ENCODE measurements at places on chromosomes 3 and 15. TPM values are rescaled to one million over a fixed set of nuclear protein-coding genes. Genes with fewer than 3 reads are reported as not detected.

Gene GPR149
- total RNA-seq = not detected

- no peak for DNase-seq
- no peaks in the 10 kb centered on the region for H3K4me1 ChIP-seq
- no peak overlapping the region for H3K27ac ChIP-seq
- no peak overlapping the region for H3K4me3 ChIP-seq
These were observed 799.2 kb downstream of the NR2F2 start for GRCh38 chr15:97129674-97130073.

DNA sequence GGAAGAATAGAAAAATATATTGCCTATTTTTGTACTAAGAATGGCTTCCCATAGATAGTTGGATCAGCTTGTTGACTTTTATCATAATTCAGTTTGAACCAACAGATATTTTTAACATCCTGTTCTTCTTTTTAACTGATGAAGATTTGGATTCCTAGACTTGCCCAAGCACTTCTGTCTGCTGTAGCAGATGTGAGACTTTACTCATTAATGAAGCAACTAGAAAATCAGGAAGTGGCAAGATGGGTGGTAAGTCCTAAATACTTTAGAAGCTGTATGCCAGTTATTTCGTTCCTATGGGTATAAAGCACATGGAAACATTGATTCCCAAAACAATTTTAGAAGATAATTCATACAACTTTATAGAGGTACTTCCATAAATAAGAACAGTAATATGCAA lies 8.4 kb downstream of the PIGB start:
- DNase-seq = no peak
- no peaks in the 10 kb centered on the region for H3K4me1 ChIP-seq
- peaks cover 41% of the 10 kb centered on the region for H3K36me3 ChIP-seq
- H3K27me3 ChIP-seq = no peaks in the 10 kb centered on the region
- no peak overlapping the region for H3K27ac ChIP-seq

GRCh38 chr3:157467200-157467599 lies 30.6 kb downstream of the PTX3 start:
- H3K4me3 ChIP-seq = no peak overlapping the region
- H3K27ac ChIP-seq = no peak overlapping the region
- no peaks in the 10 kb centered on the region for H3K27me3 ChIP-seq
- H3K36me3 ChIP-seq = no peaks in the 10 kb centered on the region

Gene TMCO5A
- total RNA-seq = not detected

Gene SLC7A14
- total RNA-seq = 0.06 TPM

- no peaks in the 10 kb centered on the region for H3K27me3 ChIP-seq
- H3K36me3 ChIP-seq = no peaks in the 10 kb centered on the region
- no peaks in the 10 kb centered on the region for H3K4me1 ChIP-seq
- DNase-seq = no peak
- no peak overlapping the region for H3K4me3 ChIP-seq
These were observed 206.1 kb upstream of the NR2F2 start for GRCh38 chr15:96124436-96124835.

DNA sequence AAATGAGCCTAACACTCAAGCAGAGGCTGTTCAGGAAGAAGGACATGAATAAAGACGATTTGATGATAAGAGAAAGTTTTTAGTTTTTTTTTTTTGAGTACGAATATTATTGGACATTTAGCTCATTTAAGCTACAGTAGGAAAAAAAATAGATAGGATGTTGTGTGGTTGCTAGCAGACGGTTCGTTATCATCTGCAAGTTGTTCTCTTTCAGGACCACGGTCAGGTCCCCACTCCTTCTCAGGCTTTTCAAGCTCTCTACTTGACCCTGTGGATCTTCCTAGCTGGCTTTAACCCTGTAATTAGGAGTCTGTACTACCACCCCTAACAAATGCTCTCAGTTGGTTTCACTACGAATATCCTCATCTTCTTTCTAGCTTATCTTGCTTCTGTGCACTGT lies 1.1 kb downstream of the KCNH8 start:
- H3K27ac ChIP-seq = no peak overlapping the region
- peaks cover 15% of the 10 kb centered on the region for H3K4me1 ChIP-seq
- DNase-seq = no peak

- no peaks in the 10 kb centered on the region for H3K36me3 ChIP-seq
- no peak overlapping the region for H3K27ac ChIP-seq
These were observed 99.7 kb downstream of the DNAH12 start for GRCh38 chr3:57444469-57444868.

GRCh38 chr15:57806003-57806402 lies 99.5 kb downstream of the POLR2M start:
- no peak for DNase-seq
- H3K4me1 ChIP-seq = no peaks in the 10 kb centered on the region
- no peaks in the 10 kb centered on the region for H3K27me3 ChIP-seq

GRCh38 chr15:35827911-35828310 lies 281.9 kb upstream of the DPH6 start:
- no peak for DNase-seq
- no peak overlapping the region for H3K27ac ChIP-seq
- no peaks in the 10 kb centered on the region for H3K27me3 ChIP-seq
- no peaks in the 10 kb centered on the region for H3K36me3 ChIP-seq
- H3K4me1 ChIP-seq = no peaks in the 10 kb centered on the region

Gene TTLL3
- total RNA-seq = 50.0 TPM

Gene PRR20G
- not detected for total RNA-seq

DNA sequence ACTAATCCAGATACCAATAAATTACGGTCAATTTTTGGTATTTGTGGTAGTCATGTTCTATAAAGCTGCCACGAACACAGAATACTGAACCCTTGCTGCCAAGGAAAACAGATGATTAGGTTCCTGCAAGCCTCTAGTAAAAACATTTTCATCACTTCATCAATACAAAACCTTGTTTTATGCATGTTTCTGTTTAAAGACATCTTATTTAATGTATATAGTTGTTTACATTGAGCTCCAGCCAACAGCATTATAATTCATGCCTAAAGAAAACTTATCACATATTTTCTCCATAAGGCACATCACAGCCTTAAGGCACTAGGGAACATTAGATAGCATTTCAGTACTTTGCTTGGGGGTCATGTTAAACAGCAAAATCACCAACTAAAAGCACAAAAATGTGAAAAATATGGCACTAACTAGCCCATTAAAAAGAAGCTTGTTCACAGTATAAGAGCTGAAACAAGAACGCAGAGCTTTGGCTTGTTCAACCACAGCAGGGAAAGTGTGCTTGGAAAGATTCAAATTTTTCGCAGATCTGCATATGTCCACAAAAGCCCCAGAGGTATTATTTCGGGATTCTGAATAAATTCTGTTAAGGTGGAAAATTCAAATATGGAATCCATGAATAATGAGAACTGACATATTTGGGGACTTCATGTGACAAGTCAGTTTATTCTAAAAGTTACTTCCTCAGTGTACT lies 27.7 kb downstream of the POLQ start:
- no peak overlapping the region for H3K27ac ChIP-seq
- no peaks in the 10 kb centered on the region for H3K36me3 ChIP-seq
- no peaks in the 10 kb centered on the region for H3K27me3 ChIP-seq
- no peak for DNase-seq
- H3K4me3 ChIP-seq = no peak overlapping the region

DNA sequence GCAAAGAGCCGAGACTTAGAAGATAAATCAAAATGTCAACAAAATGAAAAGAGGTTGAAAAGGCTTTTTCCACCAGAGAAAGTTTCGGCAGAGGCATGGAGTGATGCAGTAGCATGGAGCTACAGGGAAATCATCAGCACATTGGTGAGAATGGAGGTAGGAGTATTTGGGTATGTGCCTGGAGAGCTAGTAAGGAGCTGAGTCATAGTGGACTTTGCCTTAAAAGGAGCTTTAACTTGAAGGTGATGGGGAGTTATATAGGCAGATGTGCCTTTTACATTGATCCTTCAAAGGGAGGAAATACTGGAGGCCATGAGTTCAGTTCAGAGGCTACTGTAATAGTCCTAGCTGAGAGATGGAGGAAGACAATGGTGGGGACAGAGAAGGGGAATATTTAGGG lies 44.3 kb downstream of the IL5RA start:
- DNase-seq = no peak
- no peak overlapping the region for H3K4me3 ChIP-seq
- no peak overlapping the region for H3K27ac ChIP-seq
- no peaks in the 10 kb centered on the region for H3K27me3 ChIP-seq
- H3K4me1 ChIP-seq = no peaks in the 10 kb centered on the region

GRCh38 chr15:98967096-98967495 lies 40.5 kb downstream of the PGPEP1L start:
- H3K27ac ChIP-seq = no peak overlapping the region
- H3K27me3 ChIP-seq = no peaks in the 10 kb centered on the region
- no peaks in the 10 kb centered on the region for H3K4me1 ChIP-seq
- no peak for DNase-seq

Gene ALDH1L1
- 2.8 TPM for total RNA-seq

GRCh38 chr15:63492541-63493077 lies 11.8 kb upstream of the USP3 start:
- H3K4me1 ChIP-seq = peaks cover 63% of the 10 kb centered on the region
- no peaks in the 10 kb centered on the region for H3K27me3 ChIP-seq

Gene CELF6
- 5.7 TPM for total RNA-seq

DNA sequence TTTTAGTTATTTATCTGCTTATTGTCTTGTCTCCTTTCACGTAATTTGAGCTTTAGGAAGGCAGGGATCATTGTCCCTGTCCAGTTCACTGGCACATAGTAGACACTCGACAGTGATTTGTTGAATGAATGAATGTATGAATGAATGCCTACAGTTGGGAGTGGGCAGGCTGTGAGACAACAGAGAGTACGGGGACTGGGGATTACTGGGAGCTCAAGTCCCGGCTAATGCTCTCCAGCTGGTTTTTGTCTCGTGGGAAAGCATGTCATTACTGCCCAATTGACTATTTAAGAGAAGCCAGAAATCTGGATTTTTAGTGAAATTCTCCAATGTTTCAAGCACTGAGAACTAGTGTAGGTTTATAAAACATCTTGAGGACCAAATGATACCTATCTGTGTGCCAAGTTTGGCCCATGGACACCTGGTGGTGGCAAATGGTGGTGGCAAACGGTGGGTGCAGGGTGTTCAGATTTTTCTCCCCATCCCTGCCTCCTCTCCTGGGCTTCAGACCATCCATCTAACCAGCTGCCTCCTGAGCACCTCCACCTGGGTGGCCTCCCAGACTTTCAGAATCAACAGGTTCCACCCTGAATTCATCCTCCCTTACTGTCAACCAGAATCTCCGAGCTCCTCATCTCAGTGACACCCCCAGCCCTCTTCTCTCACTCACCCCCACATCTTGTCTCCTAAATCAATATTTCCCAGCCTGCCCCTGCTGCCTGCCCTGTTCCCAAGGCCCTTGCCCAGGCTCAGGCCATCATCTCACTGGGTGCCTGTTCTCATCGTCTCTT lies 36.2 kb upstream of the TRH start:
- H3K27ac ChIP-seq = no peak overlapping the region
- H3K36me3 ChIP-seq = no peaks in the 10 kb centered on the region
- no peaks in the 10 kb centered on the region for H3K4me1 ChIP-seq
- DNase-seq = no peak
- no peaks in the 10 kb centered on the region for H3K27me3 ChIP-seq
- no peak overlapping the region for H3K4me3 ChIP-seq

- no peak overlapping the region for H3K4me3 ChIP-seq
- no peaks in the 10 kb centered on the region for H3K4me1 ChIP-seq
- no peak overlapping the region for H3K27ac ChIP-seq
- no peaks in the 10 kb centered on the region for H3K27me3 ChIP-seq
These were observed 10.0 kb downstream of the LRTM1 start for GRCh38 chr3:54917862-54918261.

Gene ECE2
- not detected for total RNA-seq

- H3K4me1 ChIP-seq = peaks cover 17% of the 10 kb centered on the region
- H3K27me3 ChIP-seq = no peaks in the 10 kb centered on the region
- H3K4me3 ChIP-seq = no peak overlapping the region
- no peak for DNase-seq
- no peaks in the 10 kb centered on the region for H3K36me3 ChIP-seq
These were observed 404.8 kb upstream of the THBS1 start for GRCh38 chr15:39176030-39176429.

GRCh38 chr3:191342006-191342405 lies 11.7 kb upstream of the UTS2B start:
- no peak for DNase-seq
- H3K27ac ChIP-seq = no peak overlapping the region
- no peaks in the 10 kb centered on the region for H3K27me3 ChIP-seq
- H3K4me1 ChIP-seq = peaks cover 60% of the 10 kb centered on the region
- H3K4me3 ChIP-seq = no peak overlapping the region

Gene BUB1B
- total RNA-seq = 1.4 TPM

GRCh38 chr15:66707310-66708082 lies 5.5 kb downstream of the SMAD6 start:
- H3K4me1 ChIP-seq = peaks cover 53% of the 10 kb centered on the region
- no peaks in the 10 kb centered on the region for H3K27me3 ChIP-seq
- H3K27ac ChIP-seq = peak overlapping the region; percentile 87
- peaks cover 17% of the 10 kb centered on the region for H3K36me3 ChIP-seq

Gene MST1R
- 27.3 TPM for total RNA-seq

GRCh38 chr3:30035935-30036567 lies 570.4 kb upstream of the TGFBR2 start:
- H3K4me3 ChIP-seq = no peak overlapping the region
- no peak for DNase-seq
- H3K27me3 ChIP-seq = no peaks in the 10 kb centered on the region
- H3K4me1 ChIP-seq = no peaks in the 10 kb centered on the region

Gene OR5K2
- not detected for total RNA-seq

Gene IQCH
- 2.3 TPM for total RNA-seq

- H3K36me3 ChIP-seq = no peaks in the 10 kb centered on the region
- H3K4me3 ChIP-seq = no peak overlapping the region
- H3K27ac ChIP-seq = no peak overlapping the region
- no peaks in the 10 kb centered on the region for H3K27me3 ChIP-seq
- H3K4me1 ChIP-seq = peaks cover 7% of the 10 kb centered on the region
These were observed 38.9 kb upstream of the SSR3 start for GRCh38 chr3:156593814-156594213.

Gene HCLS1
- 93.6 TPM for total RNA-seq

Gene TPRG1
- total RNA-seq = 23.4 TPM

Measured in lower lobe of right lung (tissue), 2 donors.